ENCODE measurements at places on chromosomes 7 and 10.

- DNase-seq, result no peak
These were observed 31.2 kb downstream of the CFAP46 start for GRCh38 chr10:132910901-132911785.

DNA sequence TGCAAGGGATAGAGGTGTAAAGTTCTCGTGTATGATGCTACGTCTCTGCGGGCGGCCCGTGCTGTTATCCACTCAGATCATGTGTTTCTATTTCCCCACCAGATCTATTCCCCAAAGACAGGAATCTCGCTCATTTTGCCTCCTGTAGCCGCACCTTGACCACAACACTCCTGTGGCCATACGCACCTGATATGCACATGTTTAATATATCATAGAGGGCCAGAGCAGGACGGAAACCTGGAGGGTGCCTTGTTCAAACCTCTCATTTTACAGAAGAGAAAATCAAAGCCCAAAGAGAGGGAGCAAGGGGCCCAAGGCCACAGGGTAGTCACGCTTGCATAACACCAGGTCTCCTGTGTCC lies 37.6 kb downstream of the STRA8 start:
- DNase-seq, result no peak

DNA sequence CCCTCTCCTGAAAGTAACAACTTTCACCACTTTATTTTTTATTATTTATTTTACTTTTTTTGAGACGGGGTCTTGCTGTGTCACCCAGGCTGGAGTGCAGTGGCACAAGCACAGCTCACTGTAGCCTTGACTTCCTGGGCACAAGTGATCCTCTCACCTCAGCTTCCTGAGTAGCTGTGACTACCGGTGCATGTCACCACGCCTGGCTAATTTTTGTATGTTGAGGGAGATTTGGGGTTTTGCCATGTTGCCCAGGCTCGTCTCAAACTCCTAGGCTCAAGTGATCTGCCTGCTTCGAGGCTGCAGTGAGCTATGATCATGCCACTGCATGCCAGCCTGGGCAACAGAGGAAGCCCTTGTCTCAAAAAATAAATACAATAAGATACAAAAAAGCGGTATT lies 14.9 kb upstream of the SLIT1 start:
- DNase-seq, result no peak

GRCh38 chr10:60711496-60711895 lies 66.8 kb upstream of the CDK1 start:
- DNase-seq, result no peak

- no peak for DNase-seq
These were observed 48.4 kb upstream of the GLI3 start for GRCh38 chr7:42285383-42285824.

DNA sequence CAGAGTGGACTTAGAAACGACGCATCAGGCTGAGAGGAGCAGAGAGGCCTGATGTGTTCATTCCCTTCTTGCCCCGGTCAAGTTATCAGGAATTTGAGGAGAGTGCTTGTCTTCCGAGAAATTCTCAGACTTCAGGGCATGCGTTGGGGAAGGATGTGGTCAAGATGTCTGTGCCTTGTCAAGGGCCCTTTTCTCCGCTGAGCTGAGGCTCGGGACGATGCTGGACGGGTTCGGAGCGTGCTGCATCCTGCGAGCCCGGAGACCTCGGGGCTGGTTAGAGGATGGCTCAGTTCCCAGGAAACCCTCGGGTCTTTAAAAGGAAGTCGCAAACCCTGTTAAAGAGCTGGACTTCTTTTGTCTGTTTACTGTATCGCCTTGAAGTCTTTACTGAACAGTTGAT lies 325.4 kb downstream of the ADARB2 start:
- DNase-seq, result no peak
